ENCODE measurements at places on chromosomes 16 and 17.

DNA sequence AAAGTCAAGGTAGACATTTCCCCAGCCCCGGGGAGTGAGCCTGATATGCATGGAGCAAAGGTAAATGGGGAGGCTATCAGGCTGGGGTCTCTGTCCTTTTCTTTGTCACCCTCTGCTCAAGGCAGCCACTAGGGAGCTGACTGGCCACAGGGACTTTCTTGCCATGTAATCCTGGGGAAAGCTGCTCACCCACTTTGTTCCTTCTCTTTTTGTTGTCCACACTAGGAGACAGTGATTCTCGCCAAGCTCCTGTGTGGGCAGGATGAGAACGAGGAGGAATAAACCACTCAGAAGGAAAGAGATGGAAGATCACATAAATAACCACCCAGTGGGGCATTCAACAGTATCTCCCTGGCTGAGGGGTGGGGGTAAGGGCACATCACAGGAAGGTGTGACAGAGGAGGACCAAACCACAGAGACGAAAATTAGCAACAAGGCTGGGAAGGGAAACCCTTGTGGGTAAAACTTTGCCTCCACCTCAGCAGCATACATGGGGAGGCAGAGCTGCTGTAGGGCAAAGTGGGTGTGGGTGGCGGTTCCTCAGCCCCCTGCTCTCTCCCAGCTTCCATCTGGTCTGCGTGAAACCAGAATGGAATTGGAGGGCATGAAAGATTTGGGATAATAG lies 26.2 kb upstream of the CCL1 start:
- DNase-seq, result no peak

DNA sequence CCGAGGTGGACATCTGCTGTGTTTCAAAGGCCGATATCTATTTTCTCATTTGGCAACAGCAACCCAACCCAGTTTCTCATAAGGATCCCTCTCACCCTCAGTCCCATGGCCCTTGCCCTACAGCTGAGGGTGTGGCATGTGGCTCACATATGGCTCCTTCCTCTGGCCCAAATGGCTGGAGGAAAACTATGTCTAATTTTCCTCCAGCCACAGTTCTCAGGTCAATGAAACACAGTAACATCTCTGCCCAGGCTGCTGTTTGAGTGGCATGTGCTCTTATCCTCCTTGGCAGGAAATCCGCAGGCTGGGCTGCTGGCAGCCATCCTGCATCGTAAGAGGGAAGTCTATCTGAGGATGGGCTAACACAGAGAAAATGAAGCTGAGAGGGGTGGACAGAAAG lies 24.1 kb downstream of the SERPINF1 start:
- DNase-seq, result no peak

- no peak for DNase-seq
Measured at GRCh38 chr16:64094992-64095634, 1026.8 kb downstream of the CDH11 start.

- DNase-seq, result no peak
Measured at GRCh38 chr17:14474591-14474990, 173.7 kb downstream of the HS3ST3B1 start.

DNA sequence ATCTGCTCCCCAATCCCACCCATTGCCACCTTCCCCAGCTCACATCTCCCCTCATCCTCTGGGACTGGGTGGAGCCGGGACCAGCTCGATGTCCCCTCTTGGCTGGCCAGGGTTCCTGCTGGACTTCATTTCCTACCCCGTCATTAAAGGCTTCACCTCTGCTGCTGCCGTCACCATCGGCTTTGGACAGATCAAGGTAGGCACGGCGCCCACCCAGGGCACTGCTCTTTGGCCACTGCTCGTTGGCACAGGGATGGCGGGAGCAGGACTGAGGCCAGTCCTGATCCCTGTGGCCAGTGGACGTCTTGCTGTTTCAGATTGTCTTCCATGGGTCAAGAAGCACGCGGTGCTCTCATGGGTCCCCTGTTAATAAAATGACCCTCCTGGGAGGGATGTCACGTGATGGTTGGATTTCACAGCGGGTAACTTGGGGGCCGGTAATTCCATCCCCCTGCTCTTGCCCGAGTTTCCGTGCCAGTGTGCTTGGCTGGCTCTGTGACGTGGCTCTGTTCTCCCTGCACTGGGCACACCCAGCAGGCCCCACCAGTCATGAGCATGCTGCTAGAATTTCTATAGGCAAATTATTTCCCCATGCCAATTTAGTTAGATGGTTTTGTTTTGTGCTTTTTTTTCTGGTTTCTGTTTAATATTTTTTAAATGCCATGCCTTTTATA lies 3.1 kb downstream of the SLC26A11 start:
- DNase-seq, result no peak

- DNase-seq, result no peak
Measured at GRCh38 chr16:278863-279366, 1.5 kb upstream of the ARHGDIG start.

- DNase-seq, result no peak
Measured at GRCh38 chr16:49466529-49466831, 92.9 kb downstream of the C16orf78 start.

- no peak for DNase-seq
Measured at GRCh38 chr16:24129412-24129918, 126.7 kb upstream of the CACNG3 start.

Measured in stimulated activated CD4-positive, alpha-beta T cell treated with anti-CD3 and anti-CD28 coated beads, Interleukin-2, amount 100 ng/mL, for 4 hours (primary cell).